ENCODE measurements at places on chromosomes 5 and 9. TPM values are rescaled to one million over a fixed set of nuclear protein-coding genes. Genes with fewer than 3 reads are reported as not detected.

DNA sequence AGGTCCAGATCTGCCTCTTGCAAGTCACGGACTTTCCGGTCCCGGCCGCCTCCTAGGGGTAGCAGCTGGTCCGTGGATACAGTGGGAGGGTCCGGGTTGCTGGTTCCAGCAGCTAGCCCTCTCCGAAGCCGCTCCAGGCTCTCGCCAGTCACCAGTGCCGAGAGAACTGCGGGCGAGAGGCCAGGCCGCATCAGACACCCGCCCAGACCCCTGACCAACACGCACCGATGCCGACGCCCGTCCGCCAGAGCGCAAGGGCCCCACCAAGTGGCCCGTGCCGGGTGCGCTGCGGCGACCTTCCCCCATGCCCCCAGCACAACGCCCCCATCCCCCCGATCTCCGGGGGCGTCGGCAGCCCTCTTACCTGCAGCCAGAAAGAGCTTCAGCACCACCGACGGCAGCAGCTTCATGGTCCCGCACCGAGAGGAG is 470 bp downstream of the HBEGF start:
- DNase-seq, result peak; percentile 73

DNA sequence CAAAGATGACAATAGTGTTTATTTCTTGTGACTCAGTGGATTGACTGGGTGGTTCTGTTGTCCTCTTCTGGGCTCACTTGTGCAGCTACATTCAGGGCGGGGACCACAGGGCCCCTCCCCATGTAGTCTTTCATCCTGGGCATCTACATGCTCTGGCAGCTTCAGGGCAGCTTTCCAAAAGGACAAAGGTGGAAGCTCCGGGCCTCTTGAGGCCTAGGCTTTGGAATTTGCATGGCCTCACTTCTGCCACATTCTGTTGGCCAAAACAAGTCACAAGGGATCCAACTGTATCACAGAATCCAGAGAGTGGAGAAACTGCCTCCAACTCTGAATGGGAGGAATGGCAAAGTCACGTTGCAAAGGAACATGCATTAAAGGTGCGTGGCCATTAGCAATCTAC is 64.3 kb downstream of the ARHGAP26 start:
- DNase-seq, result no peak

DNA sequence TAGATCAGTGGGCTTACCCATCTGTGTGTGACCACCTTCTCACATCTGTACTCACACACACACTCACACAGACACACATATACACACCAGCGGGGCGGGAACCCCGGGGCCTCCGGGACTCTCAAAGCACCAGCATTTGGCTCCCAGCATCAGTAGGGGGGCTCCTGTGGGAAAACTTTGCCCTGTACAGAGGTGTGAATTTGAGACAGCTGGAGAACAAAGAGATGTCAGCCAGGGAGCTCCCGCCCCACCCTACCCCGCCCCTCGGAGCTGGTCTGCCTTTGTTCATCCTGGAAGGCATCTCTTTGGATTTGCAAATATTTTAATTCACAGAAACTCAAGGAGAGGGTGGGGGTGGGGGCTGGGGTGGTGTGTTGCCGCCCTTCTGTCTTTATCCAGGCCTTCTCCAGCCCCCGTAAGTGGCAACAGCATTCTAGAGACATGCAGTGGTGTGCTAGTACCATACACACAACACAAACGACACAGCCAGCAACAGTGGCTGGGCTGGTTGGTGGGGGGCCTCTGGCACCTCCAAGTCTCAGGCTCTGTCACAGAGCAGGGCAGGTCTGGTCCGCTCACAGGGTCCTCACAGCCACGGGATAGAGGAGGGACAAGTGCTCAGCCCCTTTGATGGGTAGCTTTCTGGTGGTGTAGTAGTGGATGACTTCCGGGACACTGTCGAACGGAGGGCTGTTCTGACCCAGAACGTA is 15.5 kb upstream of the SLC25A51 start:
- DNase-seq, result no peak

- no peak for DNase-seq
These were observed 630.1 kb downstream of the CDH12 start for GRCh38 chr5:22223079-22223478.

- DNase-seq, result no peak
These were observed 113.2 kb downstream of the SLC12A2 start for GRCh38 chr5:128196791-128197190.

- DNase-seq, result no peak
These were observed 21.8 kb downstream of the ELOVL7 start for GRCh38 chr5:60822285-60822556.

GRCh38 chr9:110059461-110059860 is 148.5 kb downstream of the C9orf152 start:
- DNase-seq, result no peak

GRCh38 chr5:79235261-79235633 is 684 bp upstream of the JMY start:
- DNase-seq, result peak; percentile 78

DNA sequence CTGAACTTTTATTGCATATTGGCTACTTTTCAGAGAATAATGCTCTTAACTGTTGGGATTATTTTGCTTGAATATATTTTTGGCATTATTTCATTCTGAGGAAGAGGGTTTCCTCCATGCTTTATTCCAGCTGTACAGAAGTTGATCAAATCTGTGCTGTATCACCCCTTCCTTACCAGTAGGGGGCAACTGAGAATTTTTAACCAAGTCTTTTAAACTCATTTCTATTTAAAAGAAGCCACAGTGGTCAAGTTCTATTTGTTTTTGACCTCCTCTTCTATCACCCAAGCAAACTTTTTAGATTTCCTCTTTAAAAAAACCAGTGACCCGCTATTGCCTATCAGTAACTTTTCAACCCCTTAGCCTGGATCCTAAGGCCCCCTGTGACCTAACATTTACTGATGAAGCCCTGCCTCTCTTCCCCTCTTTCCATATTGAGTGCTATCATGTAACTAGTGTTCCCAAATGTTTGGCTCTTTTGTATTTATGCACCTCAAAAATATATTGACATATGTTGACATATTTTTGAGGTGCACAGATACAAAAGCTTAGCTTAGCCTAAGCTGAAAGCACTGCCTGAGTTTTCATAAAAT is 80.6 kb downstream of the FBXO4 start:
- no peak for DNase-seq

NKD2 gene
- polyA plus RNA-seq, result 15.2 TPM

WDR38 gene
- polyA plus RNA-seq, result not detected

PRRC2B gene
- 132 TPM for polyA plus RNA-seq

ZMAT2 gene
- polyA plus RNA-seq, result 78.7 TPM

MAST4 gene
- 14.8 TPM for polyA plus RNA-seq

PALM2AKAP2 gene
- 4.3 TPM for polyA plus RNA-seq

IGFBPL1 gene
- polyA plus RNA-seq, result 3.8 TPM

MAP1B gene
- 31.0 TPM for polyA plus RNA-seq

BTNL8 gene
- polyA plus RNA-seq, result 135 TPM

PDE6A gene
- polyA plus RNA-seq, result 1.0 TPM
